ENCODE measurements at places on chromosomes 4 and X. TPM values are rescaled to one million over a fixed set of nuclear protein-coding genes. Genes with fewer than 3 reads are reported as not detected.

CCDC149 gene
- total RNA-seq: 8.3 TPM

- no peak for DNase-seq
Observed at GRCh38 chr4:141131723-141132071, 1.6 kb downstream of the RNF150 start.

DNA sequence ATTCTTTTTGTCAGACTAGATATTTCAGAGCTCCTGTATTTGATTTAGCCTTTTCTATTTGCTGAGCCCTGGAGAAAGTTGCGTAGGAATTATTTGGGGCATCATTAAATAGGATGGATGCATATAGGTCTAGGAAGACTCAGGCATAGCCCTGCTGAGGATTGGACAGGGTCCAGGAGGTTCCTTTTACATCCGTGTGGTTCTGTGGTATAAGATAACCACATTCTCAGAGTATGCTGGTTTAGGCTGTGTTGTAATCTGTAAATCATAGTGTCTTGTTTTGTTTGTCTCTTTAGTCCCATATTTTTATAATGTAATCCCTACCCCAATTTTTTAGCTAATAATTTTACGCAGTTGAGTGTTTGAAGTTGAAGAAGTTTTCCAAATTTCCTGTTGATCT is 513.7 kb downstream of the RPA4 start:
- no peak for DNase-seq

GRCh38 chr4:79385641-79386040 is 22.4 kb downstream of the GK2 start:
- DNase-seq: no peak

DNA sequence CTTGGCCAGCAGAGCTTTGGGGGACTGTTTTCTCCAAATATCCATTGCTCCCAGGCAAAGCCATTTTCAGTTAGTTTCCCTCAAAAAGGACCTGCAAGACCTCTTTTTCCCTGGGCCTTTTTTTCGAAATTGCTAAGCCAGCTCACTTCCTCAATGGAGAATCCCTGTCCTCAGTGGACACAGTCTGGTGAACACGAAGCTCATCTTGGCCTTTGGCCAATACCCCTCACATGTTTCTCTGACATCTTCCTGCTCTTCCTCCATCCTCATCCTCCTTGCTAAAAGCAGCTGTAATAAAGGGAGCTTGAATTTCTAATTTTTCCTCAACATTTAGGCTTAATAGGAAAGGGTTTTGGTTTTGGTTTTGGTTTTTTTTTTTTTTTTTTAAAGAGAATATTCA is 17.6 kb upstream of the PRPS1 start:
- DNase-seq: no peak

RLIM gene
- total RNA-seq: 69.1 TPM

- no peak for DNase-seq
Observed at GRCh38 chr4:600166-600565, 24.1 kb upstream of the TMEM271 start.

PDCL2 gene
- total RNA-seq: not detected

DNA sequence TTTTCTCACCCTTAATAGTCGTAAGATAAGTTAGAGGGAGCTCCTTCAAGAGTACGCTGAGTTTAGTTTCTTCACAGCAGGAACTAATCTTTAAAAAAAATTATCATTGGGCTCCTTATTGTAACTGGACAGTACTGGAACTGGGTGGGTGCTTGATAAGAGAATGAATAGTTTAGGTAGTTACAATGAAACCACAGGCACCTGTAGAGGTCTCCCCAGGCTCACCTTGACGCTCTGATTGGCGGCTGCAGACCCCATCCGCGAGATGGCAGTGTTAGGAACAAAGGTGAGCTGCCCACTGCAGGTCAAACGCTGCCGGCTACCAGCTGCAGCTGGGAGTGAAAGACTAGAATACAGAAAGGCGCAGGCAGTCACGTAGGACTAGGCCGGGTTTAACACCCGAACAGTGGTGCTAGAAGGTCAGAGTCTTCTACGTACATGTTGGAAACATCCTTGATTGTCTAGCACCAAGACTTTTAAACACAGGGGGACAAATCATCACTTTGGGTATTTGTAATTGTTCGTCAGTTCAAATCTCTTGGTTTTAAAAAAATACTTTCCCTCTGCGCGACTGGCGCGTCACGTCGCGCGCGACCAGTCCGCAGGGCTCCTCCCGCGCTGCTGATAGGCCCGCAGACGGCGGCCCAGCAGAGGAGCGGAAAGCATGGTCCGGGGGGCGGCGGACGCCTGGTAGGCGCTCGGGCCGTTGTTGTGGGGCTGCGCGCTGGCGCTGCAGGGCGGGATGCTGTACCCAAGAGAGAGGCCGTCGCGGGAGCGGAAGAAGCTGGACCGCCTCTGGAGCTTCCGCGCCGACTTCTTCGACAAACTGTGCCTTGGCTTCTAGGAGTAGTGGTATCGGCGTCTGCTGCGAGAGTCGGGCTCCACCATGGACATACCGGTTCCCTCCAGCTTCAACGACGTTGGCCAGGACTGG is 45.6 kb downstream of the SMARCA5 start:
- DNase-seq: no peak

DNA sequence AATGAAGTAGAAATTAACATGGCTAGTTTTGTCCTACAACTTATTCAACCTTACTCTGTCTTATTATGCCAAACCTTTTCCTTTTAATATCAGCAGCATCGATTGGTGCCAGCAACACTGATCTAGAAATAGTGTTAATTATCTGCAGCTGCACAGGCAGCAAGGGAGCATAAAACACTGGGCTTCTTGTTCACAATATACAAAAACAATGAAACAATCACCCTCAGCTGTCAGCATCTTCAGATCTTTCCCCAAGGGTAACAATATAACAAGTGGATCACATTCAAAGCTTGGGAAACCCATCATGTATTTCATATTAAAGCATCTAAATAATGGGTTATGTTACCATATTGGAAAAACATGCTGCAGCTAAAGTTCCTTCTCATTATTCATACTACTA is 238.1 kb downstream of the SPOCK3 start:
- DNase-seq: no peak

GRCh38 chr4:7169134-7169533 is 23.2 kb upstream of the SORCS2 start:
- DNase-seq: no peak

GRCh38 chrX:48787505-48788443 is 1.4 kb downstream of the GATA1 start:
- DNase-seq: no peak

DNA sequence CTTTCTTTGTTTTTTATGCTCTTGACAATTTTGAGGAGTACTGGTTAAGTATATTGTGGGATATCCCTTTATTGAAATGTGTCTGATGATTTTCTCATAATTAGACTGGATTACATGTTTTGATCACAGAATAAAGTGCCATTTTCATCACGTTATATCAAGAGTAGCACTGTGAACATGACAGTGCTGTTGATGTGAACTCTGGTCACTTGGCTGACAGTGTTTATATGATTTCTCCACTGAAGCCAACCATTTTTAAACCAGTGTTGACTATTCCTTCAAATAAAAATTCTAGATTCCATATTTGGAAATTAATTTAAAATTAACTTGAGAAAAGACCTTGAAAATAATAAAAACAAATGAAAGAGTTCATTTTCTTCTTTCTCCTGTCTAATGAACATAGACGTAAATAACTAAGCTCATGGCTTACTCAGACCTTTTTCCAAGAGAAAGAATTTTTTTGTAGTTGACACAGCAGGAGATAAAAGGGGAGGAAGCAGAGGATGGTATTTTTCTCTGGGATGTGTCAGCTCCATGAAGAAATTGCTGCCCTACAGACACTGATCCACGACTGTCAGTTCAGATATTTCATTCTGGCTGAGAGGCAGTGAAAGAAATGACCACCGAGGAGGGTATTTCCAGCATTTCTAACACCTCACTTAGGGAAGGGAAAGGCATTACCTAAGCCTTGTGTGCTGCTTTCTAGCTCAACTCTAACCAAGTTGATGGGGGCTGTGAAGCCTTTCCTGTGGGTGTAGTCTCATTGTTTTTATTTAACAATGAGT is 150.9 kb upstream of the ANK2 start:
- DNase-seq: no peak

- no peak for DNase-seq
Observed at GRCh38 chrX:124462931-124463330, 116.6 kb downstream of the SH2D1A start.

DNA sequence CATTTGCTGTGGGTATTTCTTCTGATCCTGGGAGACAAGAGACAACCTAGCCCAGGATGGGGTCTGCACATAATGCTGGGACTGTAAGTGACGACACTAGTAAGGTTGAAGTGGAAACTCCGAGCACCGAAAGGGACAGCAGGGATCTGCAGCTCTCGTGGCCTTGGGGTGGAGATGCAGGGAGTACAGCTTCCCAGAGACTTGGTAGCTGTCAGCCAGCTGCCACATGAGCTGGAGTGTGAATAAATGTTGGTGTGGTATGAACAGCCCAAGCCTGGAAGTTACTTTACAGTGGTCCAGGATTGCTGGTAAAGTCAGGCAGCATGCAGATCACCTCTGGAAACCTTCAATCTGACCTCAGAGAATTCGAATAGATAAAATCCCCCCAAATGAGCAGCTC is 97.6 kb downstream of the FAM193A start:
- DNase-seq: no peak

DNA sequence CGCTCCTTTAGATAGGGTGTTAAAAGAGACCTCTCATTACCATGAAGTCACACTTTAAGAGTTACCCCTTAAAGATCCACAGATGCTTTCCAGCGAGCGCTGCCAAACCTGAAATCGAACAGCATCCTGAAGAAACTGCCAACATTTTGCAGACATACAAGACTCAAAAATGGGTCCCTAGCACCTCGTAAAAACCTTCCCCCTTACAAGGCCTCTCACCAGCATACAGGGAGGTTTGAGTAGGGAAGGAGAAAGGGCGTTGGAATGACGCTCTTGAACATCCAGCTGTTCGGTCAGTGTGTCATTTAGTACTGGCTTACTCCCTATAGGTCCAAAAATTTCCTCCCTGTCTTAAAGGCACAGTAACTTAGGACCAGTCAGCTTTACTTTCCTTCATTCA is 45.3 kb upstream of the PGRMC1 start:
- peak; percentile 38 for DNase-seq

GRCh38 chr4:11446155-11446811 is 17.6 kb upstream of the HS3ST1 start:
- peak; percentile 34 for DNase-seq

BEX1 gene
- total RNA-seq: 726 TPM

DNA sequence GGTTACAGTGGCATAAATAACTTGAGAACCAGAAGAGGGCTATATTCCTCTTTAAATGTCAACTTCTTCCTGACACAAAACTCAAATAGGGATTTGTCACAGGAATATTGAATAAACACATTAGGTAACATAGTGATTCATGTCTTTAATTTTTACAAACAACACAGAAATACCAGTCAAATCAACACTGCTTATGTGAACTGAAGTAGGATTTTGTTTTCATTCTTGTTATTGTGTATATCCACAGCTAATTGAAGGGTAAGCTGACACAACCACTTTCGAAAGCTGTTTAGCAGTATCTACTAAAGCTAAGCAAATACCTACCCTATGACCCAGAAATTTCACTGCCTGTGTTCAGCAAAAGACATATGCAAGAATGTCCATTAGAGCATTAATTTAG is 120.4 kb upstream of the EOLA2 start:
- DNase-seq: peak; percentile 45

PAGE1 gene
- total RNA-seq: 1.1 TPM

ZAR1 gene
- not detected for total RNA-seq

GRCh38 chrX:132954323-132954722 is 4.1 kb downstream of the HS6ST2 start:
- DNase-seq: no peak

GRCh38 chr4:96497621-96498020 is 657.7 kb downstream of the PDHA2 start:
- DNase-seq: no peak

GRCh38 chrX:18065956-18066355 is 154.7 kb downstream of the BEND2 start:
- DNase-seq: no peak

DNA sequence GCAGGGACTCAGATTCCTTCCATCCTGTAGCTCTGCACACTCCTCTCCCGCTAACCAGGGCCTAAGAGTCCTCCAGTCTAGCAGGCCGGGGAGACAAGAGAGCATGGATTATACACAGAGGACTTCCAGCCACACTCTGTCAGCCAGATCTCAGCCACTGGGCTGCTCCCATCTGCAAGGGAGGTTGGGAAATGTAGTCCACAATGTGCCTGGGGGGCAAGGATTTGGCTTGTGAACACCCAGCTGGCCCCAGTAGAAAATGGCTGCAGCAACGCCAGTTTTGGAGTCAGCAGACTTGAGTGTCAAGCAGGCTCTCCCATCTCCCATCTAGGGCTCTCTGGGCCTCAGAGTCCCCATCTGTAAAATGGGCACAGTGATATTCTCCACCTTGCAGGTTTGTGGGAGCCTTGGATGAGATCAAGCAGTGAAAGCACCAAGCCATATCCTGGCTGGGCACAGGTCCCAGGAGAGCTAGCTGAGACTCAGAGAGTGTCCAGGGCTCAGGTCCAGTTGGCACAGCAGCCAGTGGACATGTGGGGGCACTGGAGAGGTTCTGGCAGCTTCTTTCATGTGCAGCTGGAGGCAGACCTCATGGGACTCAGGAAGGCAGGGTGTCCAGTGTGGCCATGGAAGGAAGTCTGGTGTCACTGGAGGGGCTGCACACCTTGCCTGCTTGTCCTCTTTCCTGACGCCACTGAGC is 14.6 kb downstream of the PSAPL1 start:
- no peak for DNase-seq

CCKAR gene
- 26.1 TPM for total RNA-seq

DNA sequence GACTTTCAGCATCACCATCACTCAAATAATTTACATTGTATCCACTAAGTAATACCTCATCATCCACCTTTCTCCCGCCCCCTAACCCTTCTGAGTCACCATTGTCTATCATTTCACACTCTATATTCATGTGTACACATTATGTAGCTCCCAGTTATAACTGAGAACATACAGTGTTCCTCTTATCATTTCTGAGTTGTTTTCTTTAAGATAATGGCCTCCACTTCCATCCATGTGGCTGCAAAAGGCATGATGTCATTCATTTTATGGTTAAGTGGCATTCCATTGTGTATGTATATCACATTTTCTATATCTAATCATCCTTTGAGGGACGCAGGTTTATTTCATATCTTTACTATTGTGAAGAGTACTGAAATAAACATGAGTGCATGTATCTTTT is 14.6 kb upstream of the NDST4 start:
- DNase-seq: no peak

GRCh38 chrX:121958886-121959285 is 911.5 kb downstream of the GLUD2 start:
- peak; percentile 14 for DNase-seq

DNA sequence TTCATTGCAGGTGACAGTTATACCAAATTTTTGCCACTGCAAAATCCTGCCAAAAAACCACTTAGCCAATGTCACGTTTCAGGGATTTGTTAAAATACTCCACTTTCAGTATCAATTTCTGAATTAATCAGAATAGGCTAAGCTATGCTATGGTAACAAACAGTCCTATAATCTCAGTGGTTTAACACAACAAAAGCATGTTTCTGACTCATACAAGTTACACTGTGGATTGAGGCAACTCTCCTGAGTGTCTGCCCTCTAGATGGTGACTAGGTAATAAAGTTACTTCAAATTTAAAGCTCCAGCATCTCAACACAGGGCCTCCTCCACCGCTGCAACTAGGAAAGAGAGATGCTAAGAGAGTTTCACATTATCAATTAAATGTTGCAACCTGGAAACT is 23.0 kb upstream of the RADX start:
- DNase-seq: no peak

ZNF157 gene
- 0.05 TPM for total RNA-seq

- DNase-seq: no peak
Observed at GRCh38 chr4:187175197-187175596, 451.5 kb upstream of the FAT1 start.
